ENCODE measurements at places on chromosomes 3 and 15. TPM values are rescaled to one million over a fixed set of nuclear protein-coding genes. Genes with fewer than 3 reads are reported as not detected.
A peak's percentile ranks its signal among the peaks of the same experiment; 100 is the strongest.

- no peak overlapping the region for H3K27ac ChIP-seq
- H3K27me3 ChIP-seq: no peaks in the 10 kb centered on the region
- no peak for DNase-seq
- H3K36me3 ChIP-seq: no peaks in the 10 kb centered on the region
Observed at GRCh38 chr3:13010780-13011572, 62.3 kb downstream of the IQSEC1 start.

GRCh38 chr3:149585401-149585726 lies 72.5 kb downstream of the WWTR1 start:
- peaks cover 51% of the 10 kb centered on the region for H3K4me1 ChIP-seq
- H3K27me3 ChIP-seq: no peaks in the 10 kb centered on the region
- DNase-seq: no peak
- H3K27ac ChIP-seq: no peak overlapping the region
- no peak overlapping the region for H3K4me3 ChIP-seq

- H3K27ac ChIP-seq: no peak overlapping the region
- no peak overlapping the region for H3K4me3 ChIP-seq
- peaks cover 20% of the 10 kb centered on the region for H3K4me1 ChIP-seq
- no peaks in the 10 kb centered on the region for H3K27me3 ChIP-seq
- no peak for DNase-seq
Observed at GRCh38 chr3:20079621-20080020, 39.4 kb downstream of the KAT2B start.

- H3K36me3 ChIP-seq: no peaks in the 10 kb centered on the region
- H3K4me1 ChIP-seq: peaks cover 10% of the 10 kb centered on the region
- no peaks in the 10 kb centered on the region for H3K27me3 ChIP-seq
- H3K4me3 ChIP-seq: no peak overlapping the region
Observed at GRCh38 chr3:16975083-16975482, 90.3 kb downstream of the PLCL2 start.

DNA sequence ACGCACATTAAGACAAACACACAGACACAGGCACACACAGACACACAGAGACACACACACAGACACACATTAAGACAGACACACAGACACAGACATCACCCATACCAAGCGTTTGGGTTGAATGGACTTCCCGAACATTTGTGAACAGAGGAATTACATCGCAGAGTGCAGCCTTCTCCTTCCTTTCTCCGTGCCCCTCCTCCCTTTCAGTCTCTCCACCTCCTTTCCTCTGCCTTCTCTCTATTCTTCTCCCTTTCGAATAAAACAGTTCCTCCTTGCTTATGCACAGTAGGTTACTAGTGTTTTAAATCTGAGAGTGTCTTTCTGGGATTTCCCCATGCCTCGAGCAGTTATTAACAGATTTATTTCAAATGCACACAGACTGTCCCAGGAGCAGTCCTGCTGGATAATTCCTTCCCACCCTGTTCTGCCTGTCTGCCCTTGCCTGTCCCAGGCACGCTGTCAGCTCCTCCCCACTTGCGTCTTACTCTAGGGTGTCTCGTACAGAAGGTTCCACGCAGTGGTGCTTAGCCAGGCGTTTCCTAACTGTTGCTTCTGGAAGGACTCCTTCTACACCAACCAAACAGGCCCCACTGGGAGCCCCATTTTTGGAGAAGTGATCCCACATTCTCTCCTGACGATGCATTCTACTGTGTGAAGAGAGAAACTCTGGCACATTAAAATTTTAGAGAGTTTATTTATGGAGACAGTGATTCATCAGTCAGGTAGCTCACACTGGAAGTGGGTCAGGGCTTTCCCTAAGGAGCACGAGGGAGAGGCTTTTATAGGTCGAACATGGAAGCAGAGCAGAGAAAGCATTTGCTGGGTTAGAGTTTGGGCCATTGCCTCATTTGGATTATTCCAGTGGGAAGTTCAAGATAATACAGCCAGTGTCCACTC lies 163.8 kb downstream of the SV2B start:
- H3K27me3 ChIP-seq: no peaks in the 10 kb centered on the region
- peaks cover 26% of the 10 kb centered on the region for H3K4me1 ChIP-seq
- no peak overlapping the region for H3K4me3 ChIP-seq
- peak overlapping the region; percentile 67 for H3K27ac ChIP-seq
- H3K36me3 ChIP-seq: no peaks in the 10 kb centered on the region

DNA sequence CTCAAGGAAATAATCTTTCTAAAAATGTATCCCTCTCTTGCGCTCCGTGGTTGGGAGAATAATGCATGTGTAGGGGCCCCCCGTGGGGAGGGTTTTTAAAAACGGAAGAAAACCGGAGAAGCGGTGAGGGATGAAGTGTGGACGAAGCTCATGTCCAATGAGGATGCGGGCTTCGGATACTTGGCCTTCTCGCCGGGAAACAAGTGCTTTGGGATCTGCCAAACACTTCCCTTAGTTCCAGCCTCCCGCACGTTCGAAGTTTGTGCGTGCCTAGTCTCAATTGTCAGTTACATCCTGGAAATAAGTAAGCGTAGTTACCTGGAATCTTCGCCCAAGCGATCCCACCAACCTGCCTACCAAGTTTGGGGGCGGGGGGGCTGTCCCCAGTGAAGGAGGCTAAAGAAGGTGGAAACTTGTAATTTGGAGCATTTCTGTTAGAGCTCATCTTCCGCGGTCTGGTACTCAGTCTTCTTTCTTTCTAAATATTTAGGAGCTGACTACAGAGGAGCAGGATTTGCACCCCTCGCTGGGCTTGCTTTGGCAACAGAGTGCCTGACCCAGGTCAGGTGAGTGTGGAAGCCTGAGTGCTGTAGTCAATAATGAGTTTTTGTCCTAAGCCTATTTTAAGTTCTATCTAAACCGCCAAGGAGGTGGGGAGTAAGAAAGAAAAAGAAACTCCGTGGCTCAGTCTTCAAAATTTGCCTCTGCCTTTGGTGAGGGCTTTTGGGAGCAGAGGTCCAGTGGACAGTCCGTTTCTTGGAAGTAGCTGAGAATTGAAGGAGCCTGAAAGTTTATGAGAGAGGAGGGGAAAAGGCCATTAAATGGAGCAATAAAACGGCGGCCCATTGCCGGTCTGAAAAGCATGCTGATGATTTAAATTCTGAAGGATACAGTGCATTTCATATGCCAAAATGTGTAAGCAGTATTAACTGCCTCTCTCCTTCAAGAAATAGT lies 1.1 kb downstream of the ITPR1 start:
- peak overlapping the region; percentile 94 for H3K27ac ChIP-seq
- H3K4me3 ChIP-seq: peak overlapping the region; percentile 96
- peaks cover 5% of the 10 kb centered on the region for H3K4me1 ChIP-seq

GRCh38 chr15:31511707-31512310 lies 185.2 kb downstream of the KLF13 start:
- no peak overlapping the region for H3K27ac ChIP-seq
- H3K4me1 ChIP-seq: no peaks in the 10 kb centered on the region
- H3K36me3 ChIP-seq: no peaks in the 10 kb centered on the region
- no peaks in the 10 kb centered on the region for H3K27me3 ChIP-seq

The TIMP4 gene
- 8.0 TPM for polyA plus RNA-seq

The SERPINI2 gene
- not detected for polyA plus RNA-seq

The MLF1 gene
- polyA plus RNA-seq: 85.6 TPM

The SYNPR gene
- not detected for polyA plus RNA-seq

Measured in heart left ventricle (tissue), 16 donors.